ENCODE measurements at places on chromosomes 2 and 18. TPM values are rescaled to one million over a fixed set of nuclear protein-coding genes. Genes with fewer than 3 reads are reported as not detected.

GRCh38 chr2:14700753-14701152 is 68.2 kb downstream of the LRATD1 start:
- DNase-seq = peak; percentile 67

DNA sequence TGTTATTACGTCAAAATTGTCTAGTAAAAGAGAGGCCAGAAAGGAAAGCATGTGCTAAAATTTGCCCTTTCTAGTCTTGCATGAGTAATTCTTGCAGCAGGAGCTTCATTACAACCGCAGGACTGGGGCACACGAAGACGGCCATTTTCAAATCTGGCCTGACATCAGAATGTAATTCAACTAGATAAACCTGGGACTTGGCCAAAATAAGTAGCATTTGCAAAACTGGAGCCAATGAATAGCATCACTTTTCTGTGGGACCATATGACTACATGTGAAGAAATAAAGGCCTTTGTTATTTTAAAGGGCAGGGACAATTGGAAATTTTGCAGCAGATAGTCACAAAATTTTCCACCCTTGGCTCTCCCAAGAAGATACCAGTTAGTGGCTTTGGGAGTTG is 3.0 kb upstream of the FZD7 start:
- DNase-seq = peak; percentile 92

DNA sequence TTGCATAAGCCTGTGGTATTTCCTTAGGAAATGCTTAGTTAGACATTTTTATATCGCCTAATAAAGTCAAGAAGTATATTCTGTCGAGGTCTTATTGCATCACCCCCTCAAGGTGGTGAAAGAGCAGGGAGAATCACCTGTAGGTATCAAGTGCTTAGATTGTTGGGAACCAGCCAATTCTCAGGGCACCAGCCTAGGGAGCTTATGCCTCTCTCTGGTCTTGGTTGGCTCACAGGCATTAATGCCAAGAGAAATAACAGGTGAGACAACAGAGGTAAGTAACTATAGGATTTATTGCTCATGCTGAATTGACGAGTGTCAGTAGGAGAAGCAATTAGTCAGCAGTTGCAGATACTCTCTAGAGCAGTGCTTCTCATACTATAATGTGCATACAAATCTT is 663.3 kb upstream of the ZNF804A start:
- DNase-seq = no peak

The RNU2-63P gene
- 174 TPM for total RNA-seq

The EGR4 gene
- not detected for total RNA-seq

DNA sequence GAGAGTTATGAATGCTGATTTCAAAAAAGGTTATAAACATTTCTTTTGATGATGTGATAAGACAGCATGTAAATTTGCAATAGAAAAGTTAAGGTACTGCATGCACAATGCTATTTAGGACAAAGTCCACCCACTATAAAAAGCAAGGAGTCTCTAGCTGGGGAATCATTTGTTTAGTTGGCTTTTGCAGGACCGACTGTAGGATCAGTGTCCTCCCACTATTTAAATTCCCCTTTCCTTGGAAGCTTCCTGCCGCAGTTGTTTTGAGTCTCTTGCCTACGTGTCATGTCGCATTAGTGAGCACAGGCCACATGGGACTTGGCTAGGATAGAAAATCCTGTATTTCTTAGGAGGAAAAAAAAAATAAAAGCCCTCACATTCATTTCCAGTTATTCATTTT is 13.1 kb downstream of the QPCT start:
- DNase-seq = no peak

- no peak for DNase-seq
Measured at GRCh38 chr2:8515864-8516533, 165.9 kb upstream of the ID2 start.

DNA sequence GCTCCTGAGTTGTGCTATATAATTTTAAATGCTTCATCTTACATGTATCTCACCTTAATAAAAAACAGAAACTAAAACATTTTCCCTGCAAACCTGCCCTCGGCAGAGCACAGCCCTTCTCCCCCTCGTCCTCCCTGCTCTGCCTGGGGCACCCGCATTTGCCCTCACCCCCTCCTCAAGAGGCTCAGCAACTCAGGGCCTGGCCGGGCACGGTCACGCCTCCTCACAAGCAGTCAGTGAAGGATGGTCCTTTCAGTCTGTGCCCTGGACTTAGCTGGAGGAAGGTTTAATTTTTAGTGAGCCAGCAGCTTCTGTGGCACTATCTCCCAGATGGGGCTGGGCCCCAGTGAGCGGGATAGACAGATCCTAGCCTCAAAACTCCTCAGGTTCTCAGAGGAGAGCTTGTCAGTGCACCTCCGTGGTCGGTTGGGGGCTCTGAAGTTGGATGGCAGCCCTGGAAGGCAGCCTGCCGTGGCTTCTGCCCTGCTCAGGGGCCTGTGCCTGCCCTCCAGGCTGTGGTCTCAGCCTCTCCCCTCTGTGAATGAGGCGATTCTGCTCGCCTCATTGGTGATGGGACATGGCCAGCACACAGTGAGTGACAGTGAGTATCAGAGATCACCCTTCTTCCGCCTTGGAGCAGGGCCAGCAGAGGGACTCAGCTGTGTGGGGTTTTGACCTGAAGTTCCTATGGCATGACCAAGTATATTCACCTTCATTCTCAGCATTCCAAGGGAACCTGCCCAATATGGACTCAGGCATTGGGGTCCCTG is 56.3 kb upstream of the AFF3 start:
- DNase-seq = no peak
